ENCODE measurements at places on chromosomes 3 and 15. TPM values are rescaled to one million over a fixed set of nuclear protein-coding genes. Genes with fewer than 3 reads are reported as not detected.
A peak's percentile ranks its signal among the peaks of the same experiment; 100 is the strongest.

Gene KLHL6
- total RNA-seq: 64.7 TPM

Gene HAPLN3
- 64.1 TPM for total RNA-seq

Gene C2CD4B
- 0.37 TPM for total RNA-seq

Gene HIGD2B
- total RNA-seq: not detected

Gene EIF4G1
- total RNA-seq: 556 TPM

Gene IL20RB
- 0.93 TPM for total RNA-seq

Gene SI
- total RNA-seq: not detected

Gene TSEN2
- total RNA-seq: 17.8 TPM

Gene TRH
- total RNA-seq: not detected

Gene DUOX2
- total RNA-seq: 0.02 TPM

Gene CFAP92
- total RNA-seq: 0.64 TPM

Gene TAGLN3
- total RNA-seq: 3.5 TPM

Gene CYP11A1
- not detected for total RNA-seq

DNA sequence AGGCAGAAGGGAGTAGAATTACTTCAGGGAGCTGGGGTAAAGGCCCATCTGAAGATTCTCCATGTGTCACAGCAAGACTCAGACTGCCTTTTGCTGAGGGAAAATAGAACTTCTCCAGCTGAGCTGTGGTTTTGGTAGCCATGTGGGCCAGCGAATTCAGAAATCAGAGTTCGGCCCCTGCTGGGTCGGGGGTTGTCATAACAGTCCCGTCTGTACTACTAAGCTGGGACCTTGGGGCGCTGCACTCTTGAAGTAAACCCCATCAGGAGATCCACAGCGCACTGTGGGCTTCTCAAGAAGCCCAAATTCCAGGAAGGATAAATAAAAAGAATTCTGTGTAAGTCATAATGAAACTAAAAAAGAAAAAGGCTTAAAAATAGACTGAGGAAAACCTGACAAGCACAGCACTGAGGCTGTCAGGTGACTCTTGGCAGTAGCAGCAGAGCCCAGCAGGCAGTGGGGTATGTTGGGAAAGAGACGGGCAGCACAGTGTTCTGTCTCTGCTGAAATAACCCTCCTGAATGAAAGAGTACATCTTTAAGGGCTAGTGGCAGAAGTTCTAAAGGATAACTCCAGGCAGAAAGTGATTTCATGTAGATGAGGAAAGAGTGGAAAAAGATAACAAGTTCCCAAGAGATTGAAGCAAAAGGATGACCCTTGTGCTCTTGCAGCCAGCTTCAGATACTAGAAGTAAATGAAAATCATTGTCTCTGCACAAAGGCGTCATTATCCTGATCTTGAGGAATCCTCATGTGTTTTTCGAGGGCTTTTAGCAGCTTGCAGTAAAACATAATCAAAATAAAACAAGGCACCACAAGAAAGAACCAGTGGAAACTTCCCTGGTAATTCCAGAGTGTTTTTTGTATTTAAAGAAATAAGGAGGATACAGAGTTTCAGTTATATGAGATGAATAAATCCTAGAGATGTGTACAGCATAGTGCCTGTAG, 74.5 kb downstream of the RAB7A start:
- H3K4me3 ChIP-seq: peak overlapping the region; percentile 50
- H3K27me3 ChIP-seq: no peaks in the 10 kb centered on the region
- DNase-seq: peak; percentile 79
- H3K4me1 ChIP-seq: peaks cover 89% of the 10 kb centered on the region

- peaks cover 22% of the 10 kb centered on the region for H3K27me3 ChIP-seq
- no peak for DNase-seq
- no peaks in the 10 kb centered on the region for H3K4me1 ChIP-seq
- no peak overlapping the region for H3K4me3 ChIP-seq
- no peak overlapping the region for H3K27ac ChIP-seq
- no peaks in the 10 kb centered on the region for H3K36me3 ChIP-seq
Measured at GRCh38 chr15:62732078-62732477, 310.5 kb upstream of the TPM1 start.

DNA sequence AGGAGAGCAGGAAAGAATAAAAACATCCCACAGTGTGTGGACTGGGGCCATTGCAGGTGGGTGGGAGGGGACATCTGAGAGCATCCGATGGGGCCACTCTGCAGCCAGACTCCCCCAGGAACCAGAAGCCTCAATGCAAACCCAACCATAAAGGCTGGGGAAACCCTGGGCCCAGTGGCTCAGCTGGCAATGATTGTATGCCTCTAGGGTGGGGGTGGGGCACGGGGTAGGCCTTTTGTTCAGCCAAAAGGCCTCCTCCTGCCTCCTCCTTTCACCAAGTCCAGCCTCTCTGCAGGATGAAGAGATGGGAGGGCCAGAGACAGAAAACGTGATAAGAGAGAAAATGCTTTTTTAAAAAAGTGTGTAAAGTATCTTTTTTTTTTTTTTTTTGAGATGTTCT, 45.5 kb upstream of the HERC1 start:
- no peak for DNase-seq
- H3K27ac ChIP-seq: no peak overlapping the region
- no peaks in the 10 kb centered on the region for H3K27me3 ChIP-seq
- peaks cover 10% of the 10 kb centered on the region for H3K4me1 ChIP-seq
- no peak overlapping the region for H3K4me3 ChIP-seq

DNA sequence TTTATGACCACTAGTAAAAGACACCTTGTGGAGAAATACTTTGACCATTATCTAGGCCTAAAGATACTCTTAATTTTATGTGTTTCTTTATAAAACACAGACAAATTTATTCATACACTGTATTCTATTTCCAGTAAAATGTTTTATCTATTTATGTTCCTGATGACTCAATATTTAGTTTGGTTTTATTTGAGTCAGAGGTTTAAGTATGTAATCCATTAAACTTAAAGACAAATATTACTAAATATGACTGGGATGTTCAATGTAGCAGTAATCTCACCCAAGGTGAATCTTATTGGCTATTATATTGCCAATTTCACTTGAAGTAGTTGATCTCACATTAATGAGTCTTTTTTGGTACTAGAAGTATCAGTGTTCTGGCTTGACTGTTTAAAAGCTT, 799.7 kb downstream of the CADM2 start:
- no peak overlapping the region for H3K27ac ChIP-seq
- H3K27me3 ChIP-seq: no peaks in the 10 kb centered on the region
- H3K4me3 ChIP-seq: no peak overlapping the region
- DNase-seq: no peak
- H3K36me3 ChIP-seq: no peaks in the 10 kb centered on the region

GRCh38 chr3:29279806-29280205, 1.1 kb upstream of the RBMS3 start:
- H3K27ac ChIP-seq: no peak overlapping the region
- DNase-seq: no peak
- H3K4me1 ChIP-seq: peaks cover 31% of the 10 kb centered on the region
- H3K36me3 ChIP-seq: no peaks in the 10 kb centered on the region
- H3K4me3 ChIP-seq: no peak overlapping the region
- peaks cover 10% of the 10 kb centered on the region for H3K27me3 ChIP-seq

DNA sequence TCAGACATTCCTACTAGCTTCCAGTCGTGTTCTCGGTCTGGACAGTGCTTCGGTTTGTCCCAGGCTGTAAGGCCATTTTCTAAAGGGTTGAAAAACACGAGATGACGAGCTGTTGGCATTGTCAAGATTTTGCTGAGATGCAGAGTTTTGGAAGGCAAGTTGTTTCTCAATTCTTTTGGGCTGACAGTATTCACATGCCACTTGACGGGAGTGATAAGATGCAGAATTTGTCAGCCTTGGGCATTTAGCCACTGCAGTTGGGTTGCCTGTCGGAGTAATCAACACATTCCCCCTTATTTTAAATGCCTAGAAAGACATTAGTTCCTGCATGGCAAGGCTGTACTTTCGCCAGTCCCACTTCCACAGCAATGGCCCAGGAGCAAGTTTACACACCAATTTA, 245.2 kb downstream of the NR1D2 start:
- no peak for DNase-seq
- H3K4me3 ChIP-seq: no peak overlapping the region
- H3K27me3 ChIP-seq: peaks cover 3% of the 10 kb centered on the region
- no peak overlapping the region for H3K27ac ChIP-seq
- no peaks in the 10 kb centered on the region for H3K4me1 ChIP-seq
- no peaks in the 10 kb centered on the region for H3K36me3 ChIP-seq

DNA sequence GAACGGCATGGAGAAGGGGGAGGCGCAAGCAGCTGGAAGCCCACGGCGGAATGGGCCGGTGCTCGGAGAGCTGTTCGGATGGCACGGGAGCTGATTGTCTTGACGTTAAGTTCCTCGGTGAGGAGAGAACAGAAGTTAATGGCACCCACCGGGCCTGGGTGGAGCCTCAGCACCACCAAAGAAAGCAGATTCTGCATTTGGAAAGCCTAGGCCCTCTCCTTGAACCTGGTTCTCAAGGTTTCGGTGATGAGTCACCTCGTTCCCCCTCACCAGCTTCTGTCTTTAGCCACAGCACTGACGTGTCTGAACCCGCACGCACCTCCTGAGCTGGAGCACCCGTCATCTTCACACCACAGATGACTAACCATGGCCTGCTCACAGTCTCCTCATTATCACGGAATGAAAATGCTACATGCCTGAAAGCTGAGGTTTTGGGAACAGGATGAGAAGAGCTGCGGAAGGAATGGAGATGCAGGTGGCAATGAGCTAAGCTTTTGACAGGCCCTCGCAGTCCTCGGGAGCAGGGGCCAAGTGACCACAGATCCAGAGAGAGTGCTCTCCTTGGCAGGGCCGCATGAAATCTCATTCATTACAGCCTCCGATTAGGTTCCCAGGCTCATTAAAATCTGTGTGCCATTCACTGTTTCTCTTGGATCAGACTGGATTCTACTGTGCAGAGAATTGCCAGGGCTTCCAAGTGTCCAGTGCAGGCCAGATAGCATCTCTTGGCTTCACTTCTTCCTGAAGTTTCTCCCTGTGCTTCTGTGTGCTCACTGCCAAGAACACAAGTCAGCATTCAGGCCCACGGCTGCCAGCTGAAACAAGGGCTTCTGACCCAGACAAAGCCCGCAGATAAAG, 96.3 kb upstream of the DLG1 start:
- peaks cover 21% of the 10 kb centered on the region for H3K4me1 ChIP-seq
- H3K27me3 ChIP-seq: peaks cover 10% of the 10 kb centered on the region
- no peak overlapping the region for H3K4me3 ChIP-seq
- H3K27ac ChIP-seq: no peak overlapping the region
- no peaks in the 10 kb centered on the region for H3K36me3 ChIP-seq

DNA sequence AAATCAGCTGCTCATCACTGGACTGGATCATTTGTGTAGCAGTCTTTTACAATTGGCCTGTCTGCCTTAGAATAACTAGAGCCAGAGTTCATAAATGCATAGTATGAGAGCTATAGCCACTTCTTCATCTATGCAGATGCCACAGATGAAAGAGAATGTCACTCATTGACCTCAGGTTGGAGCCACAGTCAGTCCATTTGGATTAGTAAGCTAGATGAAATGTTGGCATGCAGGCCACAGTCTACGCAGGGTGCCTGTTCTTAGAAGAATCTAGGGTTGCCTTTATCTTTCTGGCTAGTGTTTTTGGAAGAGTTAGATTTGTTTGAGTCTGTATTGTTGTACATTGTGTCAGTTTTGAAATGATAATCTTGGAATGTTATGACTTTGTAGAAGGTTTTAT, 25.4 kb upstream of the EDEM1 start:
- peaks cover 68% of the 10 kb centered on the region for H3K4me1 ChIP-seq
- H3K4me3 ChIP-seq: no peak overlapping the region
- H3K27me3 ChIP-seq: no peaks in the 10 kb centered on the region
- H3K27ac ChIP-seq: no peak overlapping the region
- no peak for DNase-seq

- no peak overlapping the region for H3K27ac ChIP-seq
- peaks cover 10% of the 10 kb centered on the region for H3K27me3 ChIP-seq
- H3K36me3 ChIP-seq: no peaks in the 10 kb centered on the region
- H3K4me3 ChIP-seq: no peak overlapping the region
- H3K4me1 ChIP-seq: peaks cover 10% of the 10 kb centered on the region
Measured at GRCh38 chr15:84818261-84819131, 1.3 kb downstream of the ALPK3 start.

DNA sequence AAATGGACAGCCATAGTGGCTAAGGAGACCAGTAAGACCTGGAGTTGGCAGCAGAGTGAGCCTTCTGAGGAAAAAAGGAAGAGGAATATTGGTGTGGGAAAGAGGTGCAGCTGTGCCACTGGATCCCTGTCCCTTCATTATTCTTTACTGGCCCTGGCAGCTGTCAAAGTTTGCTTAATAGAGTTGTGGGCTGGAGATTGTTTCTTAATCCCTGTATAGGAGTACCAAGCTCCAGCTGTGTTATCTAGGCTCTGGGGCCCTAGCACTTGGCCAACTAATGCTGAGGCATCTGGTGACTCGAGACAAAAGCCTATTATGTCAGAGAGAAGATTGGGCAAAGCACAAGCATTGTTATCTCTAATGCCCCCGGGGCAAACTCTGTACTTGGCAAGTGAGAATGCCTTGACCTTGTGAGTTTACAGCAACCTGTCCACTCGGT, 61.4 kb downstream of the ZNF609 start:
- DNase-seq: no peak
- H3K27ac ChIP-seq: no peak overlapping the region
- peaks cover 67% of the 10 kb centered on the region for H3K4me1 ChIP-seq
- no peaks in the 10 kb centered on the region for H3K27me3 ChIP-seq

GRCh38 chr3:16839271-16840100, 45.3 kb upstream of the PLCL2 start:
- DNase-seq: no peak
- no peaks in the 10 kb centered on the region for H3K36me3 ChIP-seq
- H3K27ac ChIP-seq: no peak overlapping the region
- peaks cover 61% of the 10 kb centered on the region for H3K4me1 ChIP-seq

DNA sequence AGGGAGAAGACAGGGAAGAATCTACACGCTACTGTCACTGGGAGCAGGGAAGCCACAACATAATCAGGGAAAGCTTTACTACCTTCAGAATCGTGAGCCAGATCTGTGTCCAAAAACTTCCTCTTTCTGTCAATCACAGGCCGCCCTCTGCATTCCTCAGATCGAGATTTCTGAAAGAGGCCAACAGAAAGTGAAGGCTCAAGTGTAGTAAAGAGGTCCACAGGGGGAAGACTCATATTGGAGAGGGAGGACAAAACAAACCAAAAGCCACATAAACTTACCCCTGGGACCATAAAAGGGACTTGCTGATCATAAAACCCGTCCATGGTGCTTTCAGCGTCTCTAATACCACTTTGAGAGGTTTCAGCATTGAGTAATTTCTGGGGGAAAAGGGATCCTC, 3.3 kb downstream of the ETV5 start:
- H3K4me3 ChIP-seq: no peak overlapping the region
- no peaks in the 10 kb centered on the region for H3K36me3 ChIP-seq
- peaks cover 52% of the 10 kb centered on the region for H3K27me3 ChIP-seq
- DNase-seq: no peak
- peaks cover 24% of the 10 kb centered on the region for H3K4me1 ChIP-seq

- H3K27ac ChIP-seq: no peak overlapping the region
- H3K4me1 ChIP-seq: peaks cover 11% of the 10 kb centered on the region
- H3K36me3 ChIP-seq: no peaks in the 10 kb centered on the region
- no peak for DNase-seq
- H3K4me3 ChIP-seq: no peak overlapping the region
- H3K27me3 ChIP-seq: peaks cover 18% of the 10 kb centered on the region
Measured at GRCh38 chr3:173584093-173584837, 186.7 kb downstream of the NLGN1 start.

GRCh38 chr15:78737187-78737820, 74.0 kb downstream of the ADAMTS7 start:
- no peaks in the 10 kb centered on the region for H3K36me3 ChIP-seq
- H3K4me3 ChIP-seq: no peak overlapping the region
- no peak for DNase-seq
- H3K27ac ChIP-seq: no peak overlapping the region

- H3K4me3 ChIP-seq: no peak overlapping the region
- no peaks in the 10 kb centered on the region for H3K36me3 ChIP-seq
- no peak overlapping the region for H3K27ac ChIP-seq
Measured at GRCh38 chr3:128491941-128492670, 895 bp downstream of the GATA2 start.

GRCh38 chr3:160448845-160449635, 546 bp downstream of the TRIM59 start:
- H3K4me3 ChIP-seq: peak overlapping the region; percentile 97
- H3K36me3 ChIP-seq: peaks cover 31% of the 10 kb centered on the region
- no peaks in the 10 kb centered on the region for H3K27me3 ChIP-seq
- H3K4me1 ChIP-seq: peaks cover 25% of the 10 kb centered on the region
- H3K27ac ChIP-seq: peak overlapping the region; percentile 96
